Upper lobe of left lung (tissue), 6 donors: ENCODE measurements at places on chromosomes 5 and 9.
A peak's percentile ranks its signal among the peaks of the same experiment; 100 is the strongest.

- no peak for DNase-seq
These were observed 378.9 kb downstream of the KCTD16 start for GRCh38 chr5:144549580-144549979.

DNA sequence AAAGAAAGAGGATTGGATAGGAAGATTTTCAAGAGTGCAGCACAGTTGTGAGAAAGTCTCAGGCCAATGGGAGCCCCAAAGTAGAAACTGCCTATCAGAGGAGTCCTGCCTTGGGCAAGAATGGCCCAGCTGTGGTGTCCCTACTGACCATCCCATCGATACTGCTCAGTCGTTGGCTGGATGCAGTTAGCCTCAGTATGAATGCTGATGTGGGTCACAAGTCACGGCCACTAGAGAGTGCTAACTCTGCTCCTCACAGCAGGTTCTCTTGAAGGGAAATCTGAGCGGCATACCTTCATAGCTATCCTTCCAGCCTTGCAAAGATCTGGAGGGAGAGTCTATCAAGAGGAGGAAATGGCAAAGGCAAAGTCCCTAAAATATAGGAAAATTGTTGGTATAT, 11.6 kb upstream of the CETN3 start:
- DNase-seq, result peak; percentile 36

DNA sequence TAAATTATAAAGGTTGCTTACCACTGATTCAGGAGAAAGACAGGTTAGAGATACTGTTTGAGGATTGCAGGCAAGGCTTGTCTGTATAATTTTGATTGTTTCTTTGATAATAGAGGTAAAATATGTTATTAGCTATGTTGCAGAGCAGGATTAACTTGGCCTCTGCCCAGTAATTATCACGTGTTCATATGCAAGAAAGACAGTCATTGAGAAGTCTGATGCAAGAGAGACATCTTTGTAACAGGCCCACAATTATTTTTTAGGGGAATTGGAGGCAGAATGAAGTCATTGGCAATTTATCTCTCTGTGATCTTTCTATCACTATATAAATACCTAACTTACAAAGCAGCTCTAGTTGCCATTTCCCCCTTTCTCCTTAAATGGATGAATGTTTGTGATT, 46.0 kb downstream of the SLC44A1 start:
- no peak for DNase-seq

- no peak for DNase-seq
These were observed 33.5 kb downstream of the SPATA31D1 start for GRCh38 chr9:82022121-82022520.

- no peak for DNase-seq
These were observed 120.3 kb downstream of the INVS start for GRCh38 chr9:100219347-100219746.

GRCh38 chr9:110468950-110469349, 110.6 kb downstream of the SVEP1 start:
- no peak for DNase-seq

DNA sequence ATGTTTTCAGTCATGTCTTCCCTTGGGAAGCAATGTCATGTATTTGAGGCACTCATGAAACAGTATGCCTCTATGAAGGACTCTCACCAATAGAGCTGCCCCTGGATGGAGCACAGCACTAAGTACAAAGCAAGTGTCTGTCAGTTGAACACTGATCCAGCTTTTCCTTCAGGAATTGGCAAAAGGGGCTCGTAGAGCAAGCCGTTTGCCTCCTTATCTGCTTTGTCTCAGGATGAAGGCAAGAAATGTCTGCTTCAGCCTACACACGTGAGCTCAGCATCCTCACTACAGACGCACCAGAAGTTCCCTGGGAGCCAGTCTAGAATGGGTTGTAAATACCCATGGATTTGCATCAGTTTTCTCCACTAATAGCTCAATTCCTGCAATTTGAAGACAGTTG, 743.0 kb upstream of the DMAC1 start:
- DNase-seq, result no peak
